ENCODE measurements at places on chromosomes 3 and 15.

GRCh38 chr3:37456781-37457180 is 282.4 kb upstream of the LRRFIP2 start:
- DNase-seq = no peak

DNA sequence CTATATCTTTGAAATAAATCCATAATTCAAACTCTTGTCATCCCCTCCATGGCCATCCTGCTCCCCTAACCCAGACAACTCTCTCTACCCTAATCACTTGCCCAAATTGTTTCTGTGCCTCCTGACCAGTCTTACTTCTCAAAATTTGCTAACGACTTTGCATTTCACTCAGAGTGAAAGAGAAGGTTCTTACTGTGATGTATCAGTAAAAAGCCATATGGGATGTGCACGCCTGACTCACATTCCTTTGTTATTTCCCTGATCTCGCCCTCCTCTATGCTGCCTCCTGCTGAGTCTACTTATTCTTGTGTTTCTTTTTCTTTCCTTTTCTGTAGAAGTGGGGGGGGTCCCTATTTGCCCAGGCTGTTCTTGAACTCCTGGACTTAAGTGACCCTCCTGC is 487.2 kb upstream of the FRG2C start:
- no peak for DNase-seq

DNA sequence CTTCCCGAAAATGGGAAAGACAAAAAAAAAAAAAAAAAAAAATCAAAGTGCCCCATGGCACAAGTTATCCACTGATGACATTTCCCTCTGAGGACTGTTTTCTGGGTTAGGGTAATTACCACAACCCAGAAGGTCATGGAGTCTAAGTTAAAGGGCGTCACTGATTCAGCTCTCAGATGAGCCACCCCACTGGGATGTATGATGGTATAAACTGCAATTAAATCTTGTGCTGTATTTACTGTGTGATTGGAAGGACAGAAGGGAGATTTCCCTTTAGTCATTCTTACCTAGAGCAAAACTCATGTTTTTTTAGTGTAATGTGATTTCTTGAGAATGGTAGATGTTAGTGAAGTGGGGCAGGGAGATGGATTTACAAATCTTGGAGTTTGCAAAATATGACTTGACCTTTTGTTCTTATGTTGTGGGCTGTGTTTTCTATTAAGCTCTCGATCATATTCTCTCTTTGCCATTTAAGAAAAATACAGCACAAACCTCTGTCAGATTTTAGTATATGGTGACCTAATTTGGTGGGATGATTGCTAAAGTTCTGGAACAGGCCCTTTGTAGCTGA is 244.2 kb downstream of the PTPRG start:
- no peak for DNase-seq

DNA sequence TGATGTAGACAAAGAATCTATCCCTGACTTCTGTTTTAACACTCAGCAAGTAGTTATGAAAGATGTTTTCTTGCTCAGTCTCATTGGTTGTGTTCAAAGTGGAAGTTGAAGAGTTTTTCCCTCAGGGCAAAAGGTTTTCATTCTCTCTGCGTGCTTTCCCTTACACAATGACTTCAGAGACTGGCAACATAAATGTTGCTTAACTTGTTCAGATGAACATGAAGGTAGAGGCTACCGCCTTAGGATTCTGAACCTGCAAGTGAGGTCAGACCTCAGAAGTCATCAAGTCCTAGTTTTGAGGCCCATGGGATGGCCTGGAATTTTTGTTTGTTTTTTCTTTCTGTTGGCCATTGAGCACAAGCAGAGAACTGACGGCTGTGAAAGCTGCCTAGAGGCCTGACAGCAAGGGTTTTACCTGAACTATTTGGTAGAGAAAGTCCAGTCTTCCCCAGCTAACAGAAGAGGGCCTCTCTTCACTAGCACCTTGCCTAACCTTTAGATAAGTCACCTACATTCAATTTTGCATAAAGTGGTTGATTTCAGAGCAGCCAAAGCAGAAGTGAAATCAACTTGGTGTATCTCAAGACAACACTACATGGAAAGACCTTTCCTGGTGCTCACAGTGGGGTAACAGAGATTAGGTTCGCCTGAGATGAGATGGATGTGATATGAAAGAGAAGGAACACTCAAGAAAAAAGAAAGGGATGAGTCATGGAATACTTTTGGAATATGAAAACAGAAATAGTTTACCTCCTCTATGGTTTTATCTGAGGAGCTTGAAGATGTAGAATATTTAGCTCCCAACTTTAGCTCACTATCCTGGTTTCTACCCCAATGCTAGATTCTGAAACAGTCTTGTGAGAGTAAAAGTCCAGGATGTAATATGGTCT is 53.6 kb upstream of the AP4E1 start:
- DNase-seq = no peak

DNA sequence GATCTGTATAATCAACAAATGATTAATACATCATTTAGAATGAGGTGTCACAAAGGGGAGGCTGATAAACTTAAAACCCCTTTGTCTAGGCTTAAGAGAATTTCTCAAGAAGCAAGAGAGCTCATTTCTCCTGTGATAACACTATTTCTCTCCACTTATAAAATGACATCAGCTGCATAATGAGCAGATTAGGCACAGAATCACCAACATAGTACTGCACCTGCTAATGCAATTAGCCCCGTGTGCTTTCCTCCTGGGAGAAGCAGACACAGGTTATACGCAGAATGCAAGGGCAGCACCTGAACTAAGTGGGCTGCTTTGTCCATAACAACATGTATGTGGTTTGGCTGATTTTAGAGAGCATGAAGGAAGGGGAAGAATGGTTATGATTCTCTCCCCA is 515.3 kb upstream of the CFAP20DC start:
- no peak for DNase-seq

GRCh38 chr3:141478139-141478538 is 8.7 kb upstream of the RASA2 start:
- no peak for DNase-seq

DNA sequence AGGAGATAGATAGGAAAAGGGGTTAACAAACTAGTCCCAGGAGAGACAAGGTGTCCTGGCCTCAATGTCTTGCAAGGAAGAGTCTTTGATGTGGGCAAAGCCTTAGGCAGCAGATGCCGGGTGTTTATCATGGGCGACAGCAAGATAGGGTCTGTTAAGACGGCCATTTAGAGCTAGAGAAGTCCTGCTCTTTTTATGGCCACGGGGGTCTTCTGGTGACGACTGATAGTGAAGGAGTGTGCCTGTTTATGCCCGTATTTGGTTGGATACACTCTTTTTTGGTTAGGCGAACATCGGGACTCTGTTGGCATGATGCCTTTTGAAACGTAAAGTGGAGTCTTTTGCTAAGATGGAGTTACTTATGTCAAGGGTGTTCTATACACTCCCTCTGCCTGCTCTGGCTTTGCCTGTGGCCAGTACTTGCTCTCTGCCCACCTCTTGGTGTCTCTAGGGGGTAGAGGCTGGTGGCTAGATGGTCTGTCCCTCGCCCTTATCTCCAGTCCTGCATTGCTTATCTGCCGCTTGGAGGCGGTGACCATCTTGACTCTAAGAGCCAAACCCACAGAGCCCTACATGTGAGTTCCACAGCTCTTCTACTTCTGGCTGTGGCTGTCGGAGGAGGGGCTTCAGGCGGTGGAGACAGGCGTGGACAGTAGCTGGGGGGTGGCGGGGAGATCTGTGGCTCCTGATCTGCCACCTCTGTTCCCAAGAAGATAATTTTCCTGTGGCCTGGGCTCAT is 55.8 kb upstream of the ZBTB38 start:
- no peak for DNase-seq

- DNase-seq = no peak
Measured at GRCh38 chr15:70093481-70094319, 4.0 kb downstream of the TLE3 start.

DNA sequence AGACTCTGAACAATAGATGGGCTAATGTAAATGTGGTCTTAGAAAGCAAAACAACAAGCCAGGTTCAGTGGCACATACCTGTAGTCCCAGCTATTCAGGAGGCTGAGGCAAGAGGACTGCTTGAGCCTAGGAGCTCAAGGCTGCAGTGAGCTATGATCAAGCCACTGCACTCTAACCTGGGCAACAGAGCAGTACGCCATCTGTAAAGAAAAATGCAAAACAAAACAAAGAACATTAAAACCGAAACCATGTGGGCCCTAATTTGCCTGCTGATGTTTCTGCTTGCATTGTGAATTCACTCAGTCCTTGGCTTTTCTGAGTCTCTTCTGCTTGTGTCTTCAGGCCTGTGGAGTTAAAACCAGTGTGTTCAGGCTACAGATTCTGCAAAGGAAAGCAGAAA is 56.7 kb downstream of the CCNL1 start:
- DNase-seq = no peak

- no peak for DNase-seq
Measured at GRCh38 chr15:73386886-73387506, 18.2 kb upstream of the HCN4 start.

DNA sequence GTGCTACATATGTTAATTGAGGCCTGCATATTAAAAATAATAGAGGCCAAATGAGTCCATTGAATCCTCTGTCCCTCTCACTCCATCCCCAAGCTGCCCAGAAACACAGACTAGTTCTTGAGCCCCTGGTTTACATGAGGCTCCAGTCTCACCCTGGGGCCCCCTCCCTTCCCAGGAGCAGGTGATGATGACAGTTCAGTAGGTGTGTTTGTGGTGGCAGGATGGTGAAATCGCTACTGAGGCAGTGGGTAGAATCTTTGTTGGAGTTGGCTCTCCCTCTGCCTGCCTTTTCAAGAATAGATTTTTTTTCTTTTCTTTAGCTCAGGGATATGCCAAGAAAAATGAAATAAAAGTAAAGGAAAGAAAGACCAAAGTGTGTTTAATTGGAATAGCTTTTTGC is 288.7 kb downstream of the EPHB1 start:
- no peak for DNase-seq

GRCh38 chr15:60255390-60255789 is 142.4 kb downstream of the ANXA2 start:
- DNase-seq = no peak

GRCh38 chr3:138902171-138902570 is 44.8 kb downstream of the FOXL2 start:
- DNase-seq = no peak

DNA sequence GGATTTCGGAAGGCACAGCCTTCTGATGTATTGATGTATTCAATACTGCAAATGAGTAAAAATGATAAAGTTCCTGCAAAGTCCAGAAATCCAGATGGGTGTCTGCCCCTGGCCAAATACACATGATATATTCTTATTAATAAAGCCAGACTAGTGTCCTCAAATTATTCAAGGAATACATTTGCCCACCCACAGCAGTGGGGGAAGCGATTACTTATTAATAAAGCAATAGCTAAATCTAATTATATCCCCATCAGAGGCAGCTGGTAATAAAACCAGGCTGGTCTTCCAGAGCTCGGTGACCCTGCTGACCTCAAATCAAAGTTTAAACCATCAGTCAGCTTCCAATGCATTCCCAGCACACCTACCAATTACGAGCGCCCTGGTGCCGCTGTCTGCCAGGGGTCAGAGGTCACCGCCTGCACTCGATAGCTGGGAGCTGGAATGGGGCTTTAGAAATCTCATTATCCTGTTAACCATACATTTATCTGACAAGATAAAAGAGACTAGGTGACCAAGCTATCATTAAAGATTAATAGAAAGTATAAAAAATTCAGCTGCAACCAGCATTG is 330.3 kb downstream of the UACA start:
- DNase-seq = no peak

DNA sequence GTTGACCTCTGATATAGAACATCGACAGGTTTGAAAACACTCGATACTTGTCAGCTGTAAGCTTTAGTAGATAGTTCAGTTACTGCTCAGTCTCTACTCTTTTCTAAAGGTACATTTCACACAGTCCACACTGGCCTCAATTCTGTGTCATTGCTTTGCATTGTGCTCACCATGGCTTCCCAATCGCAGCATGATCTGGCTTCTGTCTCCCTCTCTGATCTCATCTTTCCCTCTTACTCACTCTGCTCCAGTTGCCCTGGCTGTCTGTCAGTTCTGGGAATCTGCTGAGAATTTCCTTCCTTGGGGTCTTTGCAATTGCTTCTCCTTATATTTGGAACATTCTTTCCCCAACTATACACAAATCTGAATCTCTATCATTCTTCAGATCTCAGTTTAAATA is 80.6 kb downstream of the GTF2E1 start:
- DNase-seq = no peak

DNA sequence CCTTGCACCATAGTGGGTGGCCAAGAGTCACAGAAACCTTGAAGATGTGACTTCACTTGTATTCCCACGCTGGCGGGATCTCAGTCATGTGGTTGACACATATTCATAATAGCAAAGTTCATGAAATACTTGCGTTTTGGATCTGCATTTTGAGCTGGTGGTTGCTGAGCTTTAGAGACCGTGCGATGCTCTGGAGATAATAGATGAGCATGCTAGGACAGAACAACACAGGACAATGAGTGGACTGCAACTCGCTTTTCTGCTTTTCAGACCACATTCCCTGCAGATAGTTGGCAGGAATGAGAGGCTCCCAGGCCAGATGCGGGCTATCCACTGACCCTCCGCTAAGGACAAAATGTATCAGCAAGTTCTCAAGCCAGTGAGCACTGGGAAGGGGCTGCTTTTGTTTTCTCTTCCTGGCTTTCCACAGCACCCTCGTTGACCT is 13.8 kb upstream of the STARD5 start:
- DNase-seq = no peak

All from activated naive CD4-positive, alpha-beta T cell treated with anti-CD3 and anti-CD28 coated beads, Interleukin-2, amount 50 U/mL, for 16 hours (primary cell).